ENCODE measurements at places on chromosomes 6 and 20.

- DNase-seq: no peak
These were observed 430 bp upstream of the FAM110A start for GRCh38 chr20:833121-833449.

GRCh38 chr6:14320332-14320731, 202.8 kb downstream of the CD83 start:
- no peak for DNase-seq

GRCh38 chr6:64803470-64804166, 903.4 kb downstream of the EYS start:
- DNase-seq: no peak

DNA sequence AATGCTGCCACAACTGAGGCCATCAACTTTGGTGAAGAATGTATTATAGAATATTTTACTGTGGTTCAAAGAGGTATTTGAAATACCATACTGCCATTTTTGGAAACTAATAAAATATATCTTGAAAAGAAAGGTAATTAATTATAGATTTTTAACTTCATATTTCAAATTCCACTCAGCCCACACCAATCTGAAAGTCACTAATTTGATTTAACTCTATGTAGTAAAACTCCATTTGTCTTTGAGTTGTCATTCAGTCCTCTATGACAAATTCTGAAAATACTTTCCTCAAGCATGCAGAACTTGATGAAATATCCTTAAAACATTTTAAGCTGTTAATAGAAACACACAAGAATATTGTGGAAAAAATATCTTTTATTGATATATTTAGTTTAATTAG, 1196.7 kb upstream of the CITED2 start:
- no peak for DNase-seq

- no peak for DNase-seq
These were observed 99.6 kb upstream of the TMEM170B start for GRCh38 chr6:11437824-11438459.

- DNase-seq: no peak
These were observed 200.6 kb upstream of the MAP3K7 start for GRCh38 chr6:90787446-90787845.

GRCh38 chr20:57991211-57991881, 237.1 kb downstream of the ANKRD60 start:
- no peak for DNase-seq

DNA sequence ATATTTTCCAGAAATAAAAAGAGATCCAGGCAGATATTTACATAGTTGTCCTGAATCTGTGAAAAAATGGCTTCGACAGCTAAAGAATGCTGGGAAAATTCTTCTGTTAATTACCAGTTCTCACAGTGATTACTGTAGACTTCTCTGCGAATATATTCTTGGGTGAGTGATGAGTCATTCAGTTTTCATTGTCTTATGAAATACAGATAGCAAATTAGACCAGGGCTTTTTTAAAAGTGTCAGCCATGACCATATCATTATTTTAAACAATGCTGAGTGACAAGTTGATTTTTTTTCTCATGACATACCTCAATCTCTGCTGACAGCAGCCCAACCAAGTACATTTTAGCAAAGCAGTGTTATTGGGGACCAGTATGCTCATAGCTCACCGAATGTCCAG, 32.8 kb downstream of the TSPYL4 start:
- no peak for DNase-seq

- no peak for DNase-seq
These were observed 72.4 kb upstream of the GGTLC1 start for GRCh38 chr20:24060851-24061590.

GRCh38 chr6:137552146-137552545, 58.0 kb upstream of the OLIG3 start:
- no peak for DNase-seq

GRCh38 chr20:24148372-24148771, 159.8 kb upstream of the GGTLC1 start:
- no peak for DNase-seq

- no peak for DNase-seq
These were observed 1.2 kb upstream of the EIF6 start for GRCh38 chr20:35285806-35286076.

GRCh38 chr6:30836431-30836866, 47.9 kb upstream of the DDR1 start:
- peak; percentile 55 for DNase-seq

GRCh38 chr6:149153693-149154092, 163.8 kb upstream of the TAB2 start:
- no peak for DNase-seq

GRCh38 chr6:66865771-66866170, 1158.7 kb upstream of the EYS start:
- DNase-seq: no peak

GRCh38 chr6:150254770-150255169, 111.9 kb downstream of the PPP1R14C start:
- no peak for DNase-seq

DNA sequence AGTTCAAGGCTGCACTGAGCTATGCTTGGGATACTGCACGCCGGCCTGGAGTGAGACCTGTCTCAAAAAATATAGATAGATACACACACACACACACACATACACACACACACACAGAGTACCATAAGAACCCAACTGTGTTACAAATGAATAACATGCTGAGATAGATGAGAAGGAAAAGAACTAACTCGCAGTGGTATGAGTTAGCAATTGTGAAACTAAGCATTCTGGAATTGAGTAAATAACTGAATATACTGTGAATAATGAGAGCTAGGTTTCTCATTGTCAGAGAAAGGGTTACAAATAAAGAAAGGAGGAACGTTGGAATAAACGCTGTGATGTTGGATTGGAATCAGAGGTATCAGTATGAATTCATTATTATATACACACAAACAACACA, 14.6 kb upstream of the FAXC start:
- no peak for DNase-seq

DNA sequence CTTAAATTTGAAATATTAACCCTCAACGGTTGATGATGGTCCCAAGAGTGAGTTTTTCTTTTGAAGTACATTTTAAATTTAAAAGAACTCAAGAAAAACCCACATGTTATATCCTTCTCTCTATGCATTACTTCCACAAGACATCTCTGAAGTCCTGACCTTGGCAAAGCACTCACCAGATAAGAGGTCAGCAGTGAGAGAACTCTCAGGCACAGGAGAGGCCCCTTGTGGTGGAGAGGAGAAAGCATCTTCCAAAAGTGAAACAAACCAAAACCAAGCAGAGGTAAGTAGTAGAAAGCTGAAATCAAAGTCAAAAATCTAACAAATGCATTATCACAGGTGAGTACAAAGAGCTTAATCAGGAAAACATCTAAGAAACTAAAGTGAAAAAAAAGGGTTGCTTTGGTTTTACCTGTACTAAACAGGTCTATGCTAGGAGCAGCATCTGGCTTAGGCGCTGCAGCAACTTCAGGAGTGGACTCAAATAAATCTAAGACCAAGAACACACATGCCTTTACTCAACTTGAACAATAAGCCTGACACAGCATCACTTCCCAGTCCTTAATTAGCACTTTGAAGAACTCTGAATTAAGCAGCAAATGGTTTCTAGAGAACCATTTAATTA, 80.5 kb downstream of the PRSS35 start:
- no peak for DNase-seq

GRCh38 chr20:6180531-6180930, 57.7 kb upstream of the FERMT1 start:
- no peak for DNase-seq

DNA sequence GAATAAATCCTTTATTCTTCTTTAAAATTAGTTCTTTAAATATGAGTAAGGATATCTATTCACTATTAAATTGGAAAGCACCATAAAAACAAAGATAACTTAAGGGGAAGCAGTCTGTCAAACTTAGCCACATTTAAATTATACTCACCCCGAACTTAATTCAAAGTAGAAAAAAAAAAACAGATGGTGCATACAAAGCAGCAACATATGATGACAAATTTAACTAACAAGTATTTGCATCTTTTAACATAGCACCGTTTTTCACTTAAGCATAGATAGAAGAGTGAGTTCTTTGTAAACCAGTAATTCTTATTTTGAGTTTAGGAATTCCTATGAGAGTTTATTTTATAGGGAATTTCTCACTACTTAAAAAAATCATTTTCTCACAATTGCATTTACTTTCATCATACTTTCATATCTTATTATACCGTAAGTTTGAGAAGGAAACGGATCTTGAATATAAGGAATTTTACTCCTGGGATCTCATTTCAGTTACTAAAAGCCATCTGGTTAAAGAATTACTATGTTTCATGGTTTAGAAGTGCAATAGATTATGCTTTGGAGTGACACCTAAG, 828.2 kb upstream of the MAP3K7 start:
- no peak for DNase-seq

- no peak for DNase-seq
These were observed 329.1 kb downstream of the TFAP2B start for GRCh38 chr6:51147756-51148155.

DNA sequence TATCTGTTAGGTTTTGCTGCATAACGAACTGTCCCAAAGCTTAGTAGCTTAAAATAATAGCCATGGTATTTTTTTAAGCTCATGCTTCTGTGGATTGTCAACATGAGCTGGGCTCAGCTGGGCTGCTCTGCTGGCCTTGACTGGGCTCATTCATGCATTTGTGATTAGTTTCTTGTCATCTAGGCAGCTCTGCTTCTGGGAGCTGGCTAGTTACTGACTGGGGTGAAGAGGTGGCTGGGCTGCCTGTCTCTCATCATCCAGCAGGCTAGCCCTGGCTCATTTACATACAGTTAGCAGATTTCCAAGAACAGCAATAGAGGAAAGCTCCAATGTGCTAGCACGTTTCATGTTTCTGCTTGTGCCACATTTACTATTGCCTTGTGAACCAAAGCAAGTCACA, 165.1 kb upstream of the PCSK2 start:
- no peak for DNase-seq

DNA sequence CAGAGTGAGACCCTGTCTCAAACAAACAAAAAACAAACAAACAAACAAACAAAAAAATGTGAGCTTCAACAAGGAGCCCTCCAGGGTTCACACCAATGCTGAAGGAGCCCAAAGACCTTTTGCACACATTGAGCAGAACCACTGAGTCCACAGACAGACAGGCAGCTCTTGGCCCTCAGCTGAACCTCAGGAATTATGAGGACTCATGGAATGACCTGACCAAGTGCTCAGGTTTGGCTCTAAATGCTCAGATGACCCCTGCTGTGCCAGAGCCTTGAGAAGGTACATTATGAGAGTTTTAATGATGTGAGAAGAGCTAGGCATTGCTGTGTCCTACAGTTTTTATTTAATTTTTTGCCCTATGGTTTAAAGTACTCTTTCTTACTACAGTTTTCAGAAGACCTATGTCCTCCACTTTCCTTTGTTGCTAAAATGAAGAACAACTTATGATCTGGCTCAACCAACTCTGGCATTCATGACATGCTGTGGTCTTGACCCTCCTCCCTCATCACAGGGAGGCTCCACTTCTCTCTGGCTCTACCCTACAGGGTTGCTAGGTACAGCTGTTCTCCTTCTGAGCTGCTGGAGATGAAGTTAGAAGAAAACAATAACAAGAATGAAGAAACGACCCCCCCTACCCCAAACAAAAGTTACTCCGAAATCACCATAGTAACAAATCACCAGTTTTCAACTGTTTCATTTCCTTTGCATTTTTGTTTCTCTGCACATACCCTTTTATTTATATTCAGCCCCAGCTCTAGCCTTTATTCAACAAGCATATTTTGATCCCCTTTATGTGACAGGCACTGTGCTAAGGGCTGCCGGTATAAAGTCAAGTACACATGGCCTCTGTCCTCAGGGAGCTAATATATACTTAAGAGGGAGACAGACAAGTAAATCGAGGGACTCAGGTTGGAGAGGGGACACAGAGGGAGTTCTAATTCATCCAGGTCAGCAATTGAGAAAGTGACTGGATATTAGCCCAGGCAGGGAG, 128.7 kb upstream of the TRAF3IP2 start:
- DNase-seq: no peak

DNA sequence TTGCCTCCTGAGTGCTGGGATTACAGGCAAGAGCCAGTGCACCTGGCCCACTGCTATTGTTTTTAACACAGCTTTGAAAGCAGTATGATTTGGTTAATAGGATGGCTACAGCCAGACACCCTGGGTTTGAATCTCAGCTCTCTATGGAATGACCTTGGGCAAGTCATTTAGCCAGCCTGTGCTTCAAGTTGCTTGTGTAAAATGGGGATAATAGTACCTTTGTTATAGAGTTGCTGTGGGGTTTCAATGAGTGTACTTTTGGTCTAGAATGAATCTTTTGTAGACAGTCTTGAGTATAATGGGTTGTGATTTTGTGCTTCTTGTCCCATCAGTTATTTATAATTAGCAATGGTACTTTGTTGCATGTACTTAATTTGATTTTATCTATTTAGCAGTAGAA, 70.9 kb downstream of the JARID2 start:
- no peak for DNase-seq

DNA sequence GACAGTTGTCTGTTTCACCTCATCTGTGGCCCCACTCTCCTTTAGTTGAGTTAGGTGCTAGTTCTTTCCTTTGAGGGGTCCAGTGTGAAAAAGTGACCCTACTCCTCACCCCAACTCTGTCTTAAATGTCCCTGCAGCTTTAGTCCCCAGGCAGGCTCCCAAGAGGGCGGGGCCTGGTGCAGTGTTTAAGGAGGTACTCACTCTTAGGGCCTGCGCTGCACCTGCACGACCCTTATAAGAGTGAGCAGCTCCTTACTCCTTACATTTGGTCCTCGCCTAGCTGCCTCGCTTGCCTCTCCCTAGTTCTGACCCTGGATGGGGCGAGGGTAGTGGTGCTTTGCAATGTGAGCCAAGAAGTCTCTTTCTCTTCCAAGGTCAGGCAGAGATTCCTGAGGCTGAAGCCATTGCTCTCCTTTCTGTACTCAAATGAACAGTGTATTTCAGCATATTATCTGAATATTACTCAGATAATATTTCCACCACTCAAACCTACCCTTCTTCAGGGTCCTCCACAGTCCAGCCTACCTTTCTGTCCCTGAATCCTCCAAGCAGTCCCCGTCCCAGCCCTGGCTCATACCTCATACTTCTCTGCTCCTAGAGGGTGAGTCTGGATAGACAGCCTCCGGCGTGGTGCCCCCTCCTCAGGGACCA, 11.9 kb upstream of the VEGFA start:
- no peak for DNase-seq

DNA sequence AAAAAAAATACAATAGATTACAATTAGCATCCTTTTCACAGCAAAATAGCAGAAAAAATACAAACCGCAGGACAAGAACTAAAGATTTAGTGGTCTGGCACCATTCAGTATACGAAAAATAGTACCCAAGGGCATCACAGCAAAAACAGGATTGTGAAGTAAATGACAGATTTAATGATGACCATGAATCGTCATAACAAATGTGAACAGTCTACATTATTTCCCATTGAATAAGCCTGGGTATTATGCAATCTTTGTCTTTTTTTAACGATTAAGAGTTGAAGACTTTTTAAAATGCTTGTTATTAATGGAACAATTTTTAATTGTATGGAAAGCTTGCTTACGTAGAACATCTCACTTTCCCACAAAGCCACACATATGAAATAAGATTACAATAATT, 432.8 kb downstream of the PKHD1 start:
- no peak for DNase-seq

GRCh38 chr20:24149881-24150307, 161.3 kb upstream of the GGTLC1 start:
- peak; percentile 48 for DNase-seq

Data from heart right ventricle (tissue), 16 donors.